ENCODE measurements at places on chromosomes 5 and 9.
A peak's percentile ranks its signal among the peaks of the same experiment; 100 is the strongest.

- H3K4me3 ChIP-seq: peak within 1 kb of the TSS; percentile 69
- H3K27ac ChIP-seq: no peak within 1 kb of the TSS
- H3K4me1 ChIP-seq: peaks cover 21% of the 10 kb centered on the region
- no peak for DNase-seq
- no peaks in the 10 kb centered on the region for H3K36me3 ChIP-seq
- no peaks in the 10 kb centered on the region for H3K27me3 ChIP-seq
Measured at GRCh38 chr9:121499427-121500164, at the start of gene GGTA1. Gene GGTA1 (minus strand): TSS chr9:121499844. CDS start chr9:121467922, 31,922 bp downstream.

GRCh38 chr5:179406031-179406961 is 61.0 kb upstream of the ADAMTS2 start:
- H3K36me3 ChIP-seq: no peaks in the 10 kb centered on the region
- H3K4me3 ChIP-seq: no peak overlapping the region
- H3K27me3 ChIP-seq: peaks cover 22% of the 10 kb centered on the region
- DNase-seq: no peak
- no peaks in the 10 kb centered on the region for H3K4me1 ChIP-seq

GRCh38 chr5:139492700-139493192 is 10.2 kb upstream of the STING1 start:
- H3K27ac ChIP-seq: no peak overlapping the region
- H3K4me1 ChIP-seq: peaks cover 9% of the 10 kb centered on the region
- DNase-seq: no peak
- H3K36me3 ChIP-seq: no peaks in the 10 kb centered on the region
- H3K4me3 ChIP-seq: no peak overlapping the region

- H3K4me3 ChIP-seq: no peak overlapping the region
- no peaks in the 10 kb centered on the region for H3K36me3 ChIP-seq
- peaks cover 33% of the 10 kb centered on the region for H3K27me3 ChIP-seq
- DNase-seq: no peak
- H3K4me1 ChIP-seq: no peaks in the 10 kb centered on the region
- H3K27ac ChIP-seq: no peak overlapping the region
Measured at GRCh38 chr5:1919750-1920149, 37.0 kb upstream of the IRX4 start.

- H3K36me3 ChIP-seq: no peaks in the 10 kb centered on the region
- DNase-seq: no peak
- H3K4me1 ChIP-seq: peaks cover 2% of the 10 kb centered on the region
- no peak overlapping the region for H3K4me3 ChIP-seq
- no peak overlapping the region for H3K27ac ChIP-seq
Measured at GRCh38 chr5:59173578-59173977, 590.7 kb downstream of the RAB3C start.

DNA sequence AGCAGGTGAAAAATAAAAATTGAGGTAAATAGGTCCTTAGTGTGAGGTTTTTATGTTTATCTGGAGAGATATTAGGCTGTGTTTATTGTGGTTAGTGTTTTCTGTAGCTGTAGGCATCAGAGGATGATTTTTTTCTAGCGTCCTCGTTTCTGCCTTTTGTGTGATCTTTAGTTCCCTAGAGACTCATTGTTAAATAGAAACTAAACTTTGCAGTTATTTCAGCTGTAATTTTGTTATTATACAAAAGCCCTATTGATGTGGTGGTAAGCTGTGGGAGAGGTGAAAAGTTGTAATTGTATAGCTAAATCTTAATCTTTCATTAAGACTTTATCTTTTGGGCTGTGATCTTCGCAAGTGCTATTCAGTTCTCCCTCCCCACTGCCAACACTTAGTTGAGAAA is 340.3 kb downstream of the CYLC2 start:
- DNase-seq: no peak
- no peaks in the 10 kb centered on the region for H3K36me3 ChIP-seq
- no peak overlapping the region for H3K4me3 ChIP-seq
- H3K27me3 ChIP-seq: no peaks in the 10 kb centered on the region

DNA sequence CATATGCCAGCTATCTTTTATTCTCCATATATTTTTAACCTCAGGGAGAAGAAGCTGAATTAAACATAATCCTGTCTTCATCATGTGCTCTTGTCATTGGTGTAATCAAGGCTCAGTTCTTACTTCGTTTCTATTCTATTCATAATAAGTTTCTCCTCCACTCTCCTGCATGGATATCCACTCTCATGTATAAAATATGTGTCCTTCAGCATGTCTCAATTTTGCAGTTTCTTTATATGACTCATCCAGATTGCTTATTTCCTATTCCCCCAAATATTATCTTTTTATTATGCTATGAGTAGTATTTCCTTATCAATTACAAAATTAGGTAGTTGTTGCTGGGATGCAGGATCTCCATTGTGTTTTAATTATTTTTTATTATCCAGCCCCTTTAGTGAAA is 643.7 kb upstream of the ACO1 start:
- H3K4me3 ChIP-seq: no peak overlapping the region
- no peaks in the 10 kb centered on the region for H3K27me3 ChIP-seq
- H3K27ac ChIP-seq: no peak overlapping the region
- H3K4me1 ChIP-seq: no peaks in the 10 kb centered on the region
- DNase-seq: no peak

DNA sequence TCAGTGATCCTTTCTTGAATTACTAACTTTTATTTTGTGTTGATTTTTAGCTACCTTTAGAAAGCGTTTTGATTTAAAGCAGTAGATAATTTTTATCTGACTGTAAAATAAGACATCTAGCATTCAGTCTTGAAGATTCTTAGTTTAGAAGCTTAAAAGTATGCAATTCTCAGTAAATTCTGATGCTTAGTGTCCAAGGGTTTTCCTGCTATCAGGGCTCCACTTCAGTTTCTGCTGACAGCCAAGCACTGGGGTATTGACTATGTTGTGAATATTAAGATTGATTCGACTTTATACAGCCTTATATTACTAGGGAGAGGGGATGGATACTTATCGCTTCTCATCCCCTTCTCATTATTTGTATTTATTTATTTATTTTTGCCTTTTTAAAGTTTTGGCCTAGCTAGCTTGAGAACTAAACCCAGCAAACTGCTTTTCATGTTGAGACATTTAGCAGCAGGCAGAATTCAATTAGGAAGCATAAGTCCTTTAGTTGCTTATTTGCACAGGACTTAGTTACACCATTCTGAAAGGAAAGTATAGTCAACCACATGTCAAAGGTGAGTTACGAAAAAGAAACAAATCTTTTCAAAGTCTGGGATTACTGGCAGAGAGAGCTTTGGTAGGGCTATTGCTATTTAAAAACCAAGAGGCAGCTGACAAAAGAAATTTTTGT is 2.9 kb downstream of the PBX3 start:
- H3K4me1 ChIP-seq: peaks cover 2% of the 10 kb centered on the region
- no peak overlapping the region for H3K4me3 ChIP-seq
- no peak for DNase-seq
- no peaks in the 10 kb centered on the region for H3K27me3 ChIP-seq
- no peaks in the 10 kb centered on the region for H3K36me3 ChIP-seq
- H3K27ac ChIP-seq: no peak overlapping the region

DNA sequence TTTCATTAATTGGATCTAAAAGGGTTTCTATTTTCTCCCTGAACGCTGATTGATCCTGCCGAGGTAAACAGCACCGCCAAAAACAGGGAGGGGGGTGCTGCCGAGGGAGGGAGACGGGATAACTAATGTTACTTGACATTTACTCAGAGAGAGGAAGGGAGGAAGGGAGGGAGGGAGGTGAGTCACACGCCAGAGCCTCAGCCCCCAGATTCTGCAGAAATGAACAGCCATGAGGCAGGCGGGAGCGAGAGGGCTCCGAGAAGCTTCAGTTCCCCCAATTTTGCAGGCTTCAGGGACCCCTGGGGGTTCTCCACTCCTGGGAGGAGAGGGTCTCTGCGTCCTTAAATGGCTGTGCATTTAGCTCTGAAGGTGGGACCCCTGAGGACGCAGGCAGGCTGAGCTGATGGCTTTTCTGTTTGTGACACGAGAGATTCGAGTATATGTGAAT is 59.1 kb upstream of the IER5L start:
- no peaks in the 10 kb centered on the region for H3K27me3 ChIP-seq
- DNase-seq: no peak
- H3K36me3 ChIP-seq: no peaks in the 10 kb centered on the region
- peak overlapping the region; percentile 68 for H3K27ac ChIP-seq
- H3K4me1 ChIP-seq: peaks cover 54% of the 10 kb centered on the region

GRCh38 chr9:79053598-79053997 is 518.2 kb upstream of the TLE4 start:
- no peaks in the 10 kb centered on the region for H3K4me1 ChIP-seq
- H3K36me3 ChIP-seq: no peaks in the 10 kb centered on the region
- no peak overlapping the region for H3K4me3 ChIP-seq
- H3K27me3 ChIP-seq: no peaks in the 10 kb centered on the region

DNA sequence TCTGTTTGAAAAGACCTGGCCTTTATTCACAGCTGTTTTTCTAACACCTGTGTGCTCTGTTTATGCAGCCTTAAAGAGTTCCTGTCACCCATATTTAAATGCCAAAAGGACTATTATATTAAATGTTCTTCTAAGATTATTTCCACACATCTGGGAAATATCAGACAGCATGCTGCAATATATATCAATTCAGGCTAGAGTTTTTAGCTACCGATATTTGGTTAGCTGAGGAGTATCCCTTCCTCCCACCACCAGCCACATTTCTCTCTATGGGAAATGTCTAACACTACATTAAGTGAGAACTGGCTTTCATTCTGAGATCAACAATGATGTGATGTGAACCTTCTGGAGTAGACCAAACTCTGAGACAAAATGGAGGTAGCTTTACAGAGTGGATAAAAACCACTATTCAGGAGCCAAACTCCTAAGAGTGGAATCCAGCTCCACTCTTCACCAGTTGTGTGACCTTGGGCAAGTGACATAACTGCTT is 509.2 kb downstream of the ZNF608 start:
- H3K27ac ChIP-seq: no peak overlapping the region
- DNase-seq: no peak
- H3K27me3 ChIP-seq: no peaks in the 10 kb centered on the region
- no peaks in the 10 kb centered on the region for H3K4me1 ChIP-seq
- H3K4me3 ChIP-seq: no peak overlapping the region

DNA sequence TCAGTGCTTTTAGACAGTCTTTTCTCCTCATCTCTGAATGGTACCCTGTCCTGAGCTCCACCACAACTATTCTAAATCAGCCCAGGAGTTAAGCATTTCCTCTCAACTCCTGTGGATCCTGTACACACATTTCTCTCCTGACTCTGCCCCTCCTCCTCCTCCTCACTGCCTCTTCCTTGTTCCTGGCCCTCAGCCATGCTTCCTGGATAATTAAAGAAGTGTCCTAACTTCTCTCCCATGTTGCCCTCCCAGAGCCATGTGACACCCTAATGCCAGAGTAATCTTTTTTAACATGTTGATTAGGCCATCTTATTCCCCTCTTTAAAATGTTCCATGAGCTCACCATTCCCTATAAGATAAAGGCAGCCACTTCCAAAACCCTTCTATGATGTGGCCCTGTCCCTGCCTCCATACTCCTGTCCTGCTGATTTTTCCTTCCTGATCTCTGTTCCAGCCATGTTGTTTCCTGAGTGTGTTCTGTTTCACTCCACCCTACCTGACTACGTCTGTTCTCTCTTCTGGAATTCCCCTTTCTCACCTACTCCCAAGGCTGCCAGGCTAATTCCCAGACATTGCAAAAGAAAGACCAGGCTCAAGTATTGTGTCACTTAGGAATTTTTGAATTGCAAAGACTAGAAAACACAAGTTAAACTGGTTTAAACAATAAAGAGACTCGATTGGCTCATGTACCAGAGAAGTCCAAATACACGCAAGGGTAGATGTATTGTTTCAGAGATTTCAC is 295.2 kb downstream of the MAST4 start:
- H3K4me1 ChIP-seq: no peaks in the 10 kb centered on the region
- no peaks in the 10 kb centered on the region for H3K27me3 ChIP-seq
- no peak overlapping the region for H3K27ac ChIP-seq
- H3K4me3 ChIP-seq: no peak overlapping the region

DNA sequence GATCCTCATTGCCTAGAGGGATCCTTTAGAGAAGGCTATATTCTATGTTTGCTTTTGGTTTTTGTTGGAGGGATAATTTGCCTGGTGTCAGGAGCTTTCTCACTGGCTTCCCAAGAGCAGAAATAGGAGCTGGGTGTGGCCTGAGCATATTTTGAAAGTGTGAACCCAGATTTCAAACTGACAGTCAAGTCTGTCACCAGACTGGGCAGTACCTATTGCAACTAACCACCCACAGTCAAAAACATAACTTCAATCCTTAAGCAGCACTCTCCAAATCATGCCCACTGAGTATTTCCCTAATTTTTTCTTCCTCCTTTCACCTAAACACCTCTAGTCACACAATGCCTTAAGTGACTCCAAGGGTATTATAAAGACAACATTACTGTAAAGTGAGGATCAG is 278.4 kb downstream of the EBF1 start:
- no peaks in the 10 kb centered on the region for H3K27me3 ChIP-seq
- H3K27ac ChIP-seq: no peak overlapping the region
- no peaks in the 10 kb centered on the region for H3K36me3 ChIP-seq
- H3K4me3 ChIP-seq: no peak overlapping the region
- DNase-seq: no peak
- H3K4me1 ChIP-seq: peaks cover 2% of the 10 kb centered on the region

DNA sequence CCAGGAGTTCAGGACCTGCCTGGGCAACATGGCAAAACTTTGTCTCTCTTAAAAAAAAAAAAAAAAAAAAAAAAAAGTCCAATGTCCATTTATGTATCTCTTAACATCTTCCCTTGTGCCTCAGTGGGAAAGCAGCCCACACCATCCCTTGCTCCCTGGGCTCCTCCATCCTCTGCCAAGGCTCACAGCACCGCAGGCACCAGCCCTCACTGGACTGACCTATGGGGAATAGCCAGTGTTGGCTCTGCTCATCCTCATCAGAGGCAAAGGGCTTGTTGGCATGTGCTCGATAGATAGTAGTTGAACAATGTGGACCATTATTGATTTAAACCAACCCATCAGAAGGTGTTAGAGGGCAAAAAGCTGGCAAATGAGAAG is 61.8 kb upstream of the LRRTM2 start:
- H3K27me3 ChIP-seq: no peaks in the 10 kb centered on the region
- no peak overlapping the region for H3K4me3 ChIP-seq
- H3K4me1 ChIP-seq: no peaks in the 10 kb centered on the region

- H3K4me3 ChIP-seq: no peak overlapping the region
- H3K27ac ChIP-seq: no peak overlapping the region
- H3K36me3 ChIP-seq: no peaks in the 10 kb centered on the region
- DNase-seq: no peak
Measured at GRCh38 chr5:155056644-155057269, 43.2 kb downstream of the KIF4B start.

GRCh38 chr9:22427226-22427880 is 19.3 kb upstream of the DMRTA1 start:
- H3K27me3 ChIP-seq: no peaks in the 10 kb centered on the region
- no peaks in the 10 kb centered on the region for H3K4me1 ChIP-seq
- H3K36me3 ChIP-seq: no peaks in the 10 kb centered on the region
- H3K27ac ChIP-seq: no peak overlapping the region

- H3K4me1 ChIP-seq: no peaks in the 10 kb centered on the region
- H3K36me3 ChIP-seq: no peaks in the 10 kb centered on the region
- no peak for DNase-seq
- H3K27ac ChIP-seq: no peak overlapping the region
- H3K4me3 ChIP-seq: no peak overlapping the region
- no peaks in the 10 kb centered on the region for H3K27me3 ChIP-seq
Measured at GRCh38 chr9:71721855-71722254, 46.5 kb downstream of the CEMIP2 start.

GRCh38 chr5:26641492-26641891 is 396.9 kb downstream of the CDH9 start:
- H3K27ac ChIP-seq: no peak overlapping the region
- H3K36me3 ChIP-seq: no peaks in the 10 kb centered on the region
- H3K4me1 ChIP-seq: no peaks in the 10 kb centered on the region
- H3K4me3 ChIP-seq: no peak overlapping the region
- DNase-seq: no peak
- H3K27me3 ChIP-seq: no peaks in the 10 kb centered on the region

GRCh38 chr5:116495786-116496357 is 78.8 kb downstream of the SEMA6A start:
- H3K36me3 ChIP-seq: no peaks in the 10 kb centered on the region
- no peak overlapping the region for H3K27ac ChIP-seq
- no peak for DNase-seq
- H3K4me3 ChIP-seq: no peak overlapping the region

Measured in T-cell (primary cell).